ENCODE measurements at places on chromosomes 5 and 9.

DNA sequence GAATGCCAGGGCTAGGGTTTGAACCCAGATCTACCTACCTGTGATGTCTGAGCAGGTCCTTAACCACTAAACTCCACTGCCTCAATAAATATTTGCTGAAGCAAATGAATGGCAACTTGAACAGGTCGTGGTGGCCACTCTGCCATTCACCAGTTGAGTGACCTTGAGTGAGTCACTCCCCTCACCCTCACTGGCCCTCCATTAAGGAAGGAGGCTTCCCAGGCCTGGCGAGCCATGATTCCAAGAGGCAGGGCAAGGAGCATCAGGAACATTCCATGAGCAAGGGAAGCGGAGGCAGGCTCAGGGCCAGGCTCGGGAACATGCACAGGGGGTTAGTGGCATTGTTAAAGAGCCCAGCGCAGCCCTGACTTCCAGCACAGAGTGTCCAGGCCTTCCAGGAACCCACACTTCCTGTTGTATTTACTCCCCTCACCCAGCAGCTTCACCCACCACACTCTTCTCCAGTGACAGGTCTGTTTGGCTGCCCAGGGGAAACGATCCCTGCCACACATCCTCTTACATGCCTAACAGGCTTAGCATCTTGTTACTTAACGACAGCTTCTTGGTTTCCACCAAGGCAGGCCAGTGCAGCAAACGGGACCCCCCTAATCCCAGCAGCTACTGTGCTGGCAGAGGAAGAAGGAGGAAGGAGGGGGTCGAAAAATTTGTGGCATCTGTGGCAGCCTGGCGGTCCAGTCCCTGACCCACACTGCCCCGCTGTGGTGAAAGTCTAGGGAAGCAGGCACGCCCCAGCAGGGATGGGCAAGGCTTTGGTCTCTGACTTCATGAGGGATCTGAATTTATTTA is 43.7 kb upstream of the TTC1 start:
- peak; percentile 44 for DNase-seq

- no peak for DNase-seq
These were observed 37.7 kb upstream of the NEURL1B start for GRCh38 chr5:172603251-172603806.

- DNase-seq = no peak
These were observed 65.1 kb downstream of the BASP1 start for GRCh38 chr5:17282283-17283120.

GRCh38 chr9:73880101-73880500 is 617.0 kb upstream of the RORB start:
- DNase-seq = no peak

Data from activated T-cell treated with anti-CD3 and anti-CD28 coated beads, Interleukin-2, amount 50 U/mL, for 48 hours (primary cell).